Endothelial cell (in vitro differentiated cells): ENCODE measurements at places on chromosomes 11 and 22.
A peak's percentile ranks its signal among the peaks of the same experiment; 100 is the strongest.

DNA sequence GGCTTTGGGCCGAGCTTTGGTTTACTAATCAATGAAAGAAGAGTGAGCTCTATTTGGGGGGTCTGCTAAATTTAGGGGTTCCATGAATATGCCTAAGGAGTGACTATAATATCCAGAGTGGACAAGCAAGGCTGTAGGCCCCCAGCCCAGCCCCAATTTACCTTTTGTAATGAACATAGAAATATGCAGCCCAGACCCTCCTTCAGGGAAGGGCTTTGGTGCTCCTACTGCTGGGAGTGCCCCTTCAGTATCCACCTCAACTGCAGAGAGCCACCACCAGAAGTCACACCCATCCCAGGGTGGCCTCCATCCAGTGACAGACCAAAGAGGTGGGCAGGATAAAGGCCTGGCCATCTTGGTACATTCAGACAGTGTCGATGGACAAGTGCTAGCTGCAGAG, 43.1 kb downstream of the CHST1 start:
- DNase-seq = no peak

GRCh38 chr11:15145615-15146014, 30.9 kb downstream of the INSC start:
- DNase-seq = no peak

- no peak for DNase-seq
These were observed 186.3 kb downstream of the IGLL1 start for GRCh38 chr22:23393721-23394320.

- peak; percentile 64 for DNase-seq
These were observed 9.3 kb downstream of the TFIP11 start for GRCh38 chr22:26502688-26503561.

DNA sequence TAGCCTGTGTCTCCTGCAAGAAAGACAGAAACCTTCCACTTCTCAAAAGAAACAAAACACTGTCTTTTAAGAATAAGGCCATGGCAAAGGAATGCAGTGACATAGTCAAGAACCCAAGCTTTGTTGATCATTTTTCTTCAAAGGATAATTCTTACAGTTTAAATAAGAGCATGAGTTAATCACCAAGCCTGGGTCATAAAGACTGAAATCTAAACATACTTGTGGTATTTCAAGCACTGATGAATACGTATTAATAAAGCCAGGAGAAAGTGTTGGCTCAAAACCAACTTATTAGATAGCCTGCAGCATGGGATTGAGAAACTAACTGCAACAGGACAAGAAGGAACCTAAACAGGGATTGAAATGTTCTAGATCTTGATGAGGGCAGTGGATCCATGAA, 143.3 kb upstream of the MTNR1B start:
- no peak for DNase-seq

DNA sequence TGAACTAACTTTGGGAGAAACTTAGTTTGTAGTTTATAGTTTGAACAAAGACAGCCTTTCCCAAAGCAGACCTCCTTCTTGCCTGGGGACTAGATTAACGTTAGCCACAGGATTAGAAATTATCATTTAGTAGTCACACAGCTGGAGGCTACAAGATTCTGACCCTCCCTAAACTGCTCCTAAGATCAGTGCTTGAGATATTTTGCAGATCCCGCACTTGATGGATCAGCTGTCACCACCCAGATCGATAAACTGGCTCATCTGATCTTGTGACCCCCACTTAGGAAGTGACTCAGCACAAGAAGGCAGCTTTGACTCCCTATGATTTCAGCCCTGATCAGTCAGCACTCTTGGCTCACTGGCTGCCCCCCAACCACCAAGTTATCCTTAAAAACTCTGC, 1.6 kb downstream of the SLC22A24 start:
- DNase-seq = no peak

- no peak for DNase-seq
These were observed 39.1 kb upstream of the SHISAL1 start for GRCh38 chr22:44351685-44352377.

DNA sequence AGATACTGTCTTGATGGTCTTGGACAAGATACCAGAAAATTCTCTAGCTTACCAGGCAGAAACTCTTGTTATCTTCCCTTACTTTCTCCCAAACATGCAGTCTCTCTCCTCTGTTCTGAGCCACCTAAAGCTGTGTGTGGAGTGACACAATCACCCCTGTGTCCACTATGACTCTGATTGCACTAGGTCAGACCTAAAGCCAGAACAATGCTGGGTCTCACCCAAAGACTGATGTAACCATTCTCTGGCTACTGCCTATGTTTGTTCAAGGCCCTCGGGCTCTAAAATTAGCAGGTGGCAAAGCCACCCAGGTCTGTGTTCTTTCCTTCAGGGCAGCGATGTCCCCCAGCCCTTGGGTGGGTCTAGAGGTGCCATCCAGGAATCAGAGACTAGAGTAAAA, 200.5 kb downstream of the KCNA4 start:
- DNase-seq = no peak

- peak; percentile 71 for DNase-seq
These were observed 1.9 kb upstream of the PEX26 start for GRCh38 chr22:18075720-18076497.

DNA sequence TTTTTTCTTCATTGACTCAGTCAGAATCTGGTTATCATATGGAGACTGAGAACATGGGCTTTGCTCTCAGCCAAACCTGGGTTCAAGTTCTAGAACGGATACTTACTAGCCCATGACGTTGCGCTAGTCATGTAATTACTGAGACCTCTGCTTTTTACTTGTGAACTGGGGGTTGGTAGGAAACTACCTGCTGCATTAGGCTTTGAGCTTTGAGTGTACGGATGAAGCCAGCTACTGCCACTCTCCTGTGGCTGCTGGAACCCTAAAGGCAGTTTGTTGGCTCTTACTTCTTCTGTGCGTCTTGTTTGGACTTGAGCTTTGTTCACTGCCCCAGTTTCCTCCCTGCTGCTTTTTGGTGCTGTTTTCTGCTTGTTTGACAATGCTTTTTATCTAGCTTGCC, 18.1 kb downstream of the PPP6R2 start:
- no peak for DNase-seq
